AG09309 (cell line): ENCODE measurements at places on chromosomes 12 and 14.

DNA sequence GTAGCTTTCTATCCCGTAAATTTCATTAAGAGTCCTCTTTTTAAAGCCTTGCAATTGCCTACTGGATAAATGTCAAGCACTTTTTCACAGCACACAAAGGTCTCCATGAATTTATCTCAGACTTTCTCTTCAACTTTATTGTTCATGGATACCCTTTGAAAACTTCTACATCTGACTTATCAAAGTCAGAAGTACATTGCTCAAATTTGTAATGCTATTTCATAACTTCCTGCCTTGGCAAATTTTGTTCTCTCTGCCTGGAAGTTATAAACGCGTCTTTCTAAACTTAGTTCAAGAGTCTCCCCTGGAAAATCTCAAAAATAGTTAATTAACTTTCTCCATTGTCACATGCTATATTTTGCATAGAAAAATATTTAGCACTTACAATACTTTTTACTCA, 55.9 kb upstream of the RERGL start:
- no peak for DNase-seq

DNA sequence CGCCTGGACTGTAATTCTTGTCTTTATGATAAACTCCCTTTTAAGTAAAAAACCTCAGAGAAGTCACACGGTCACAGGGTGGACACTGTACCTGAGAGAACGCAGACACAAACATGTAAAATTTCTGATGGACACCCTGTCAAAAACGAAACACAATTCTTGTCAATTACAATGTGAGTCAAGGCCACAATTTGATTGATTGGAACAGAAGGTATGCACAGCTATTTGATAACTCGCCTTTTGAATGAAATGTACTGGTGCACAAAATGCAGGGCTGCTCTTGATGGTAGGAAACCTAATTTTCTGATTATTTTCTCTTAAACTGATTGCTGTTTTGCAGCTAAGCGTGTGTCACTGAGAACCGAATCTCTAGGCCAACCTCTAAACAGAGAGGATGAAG, 9.2 kb downstream of the DNAH10 start:
- no peak for DNase-seq

- DNase-seq = no peak
These were observed 285.3 kb downstream of the ZFP36L1 start for GRCh38 chr14:68507544-68508081.

GRCh38 chr12:116390401-116391335, 113.2 kb upstream of the MED13L start:
- no peak for DNase-seq

DNA sequence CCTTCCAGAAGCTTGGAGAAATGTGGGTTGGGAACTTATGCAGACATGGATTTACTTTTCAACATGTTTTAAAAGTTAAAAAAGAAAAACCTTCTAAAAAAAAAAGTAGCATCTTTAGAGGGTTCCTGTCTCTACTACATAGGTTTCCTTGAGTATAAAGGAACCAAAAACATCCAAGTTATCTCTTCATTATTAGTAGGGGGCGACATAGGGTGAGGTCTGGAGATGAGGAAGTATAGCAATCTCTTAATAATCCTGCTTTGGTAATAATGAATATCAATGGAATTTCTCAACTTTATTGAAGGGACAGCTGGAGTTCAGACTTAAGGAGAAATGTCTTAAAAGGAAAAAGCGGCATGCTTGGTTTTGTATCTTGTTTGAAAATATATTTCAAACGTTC, 6.5 kb upstream of the PLXNC1 start:
- DNase-seq = no peak

- no peak for DNase-seq
These were observed 126.7 kb downstream of the PHETA1 start for GRCh38 chr12:111242184-111242583.

DNA sequence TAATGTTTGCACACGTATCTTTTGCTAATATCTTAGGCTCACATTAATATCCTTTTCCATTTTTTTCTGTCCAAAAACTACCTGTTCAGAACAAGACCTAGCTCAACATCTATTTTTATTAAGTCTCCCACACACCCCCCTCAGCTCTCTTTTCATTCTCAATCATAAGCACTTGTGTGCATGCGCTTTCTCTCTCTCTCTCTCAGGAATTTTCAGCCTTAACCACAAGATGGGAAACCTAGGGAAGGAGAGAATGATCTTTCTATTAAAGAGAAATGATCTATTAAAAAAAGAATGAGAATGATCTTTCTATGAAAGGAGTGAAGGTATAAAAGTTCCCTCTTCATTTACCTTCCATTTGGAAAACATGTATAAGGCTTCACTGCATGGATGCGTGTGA, 39.7 kb upstream of the AP4S1 start:
- DNase-seq = no peak

GRCh38 chr12:82593901-82594396, 92.8 kb upstream of the TMTC2 start:
- no peak for DNase-seq

GRCh38 chr12:4975574-4975973, 65.9 kb downstream of the KCNA1 start:
- no peak for DNase-seq

- no peak for DNase-seq
These were observed 37.9 kb upstream of the GNG2 start for GRCh38 chr14:51822499-51822898.

DNA sequence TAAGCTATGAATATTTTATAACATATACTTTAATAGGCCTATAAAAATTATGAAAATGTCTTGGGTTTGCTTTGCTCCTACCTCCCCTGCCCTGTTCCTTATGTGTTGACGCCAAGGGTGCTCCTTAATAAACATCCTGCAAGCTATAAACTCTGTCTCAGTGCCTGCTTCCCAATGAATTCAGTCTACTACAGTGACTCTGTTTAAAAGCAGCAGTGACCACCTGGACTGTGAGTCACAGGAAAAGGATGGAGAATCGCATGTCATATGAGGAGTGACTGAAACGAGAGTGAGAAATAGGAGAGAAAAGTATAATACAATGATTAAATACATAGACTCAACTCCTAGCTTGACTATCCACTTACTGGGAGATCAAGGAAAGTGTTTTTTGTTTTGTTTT, 41.1 kb upstream of the CFAP54 start:
- no peak for DNase-seq

GRCh38 chr12:93808169-93808899, 131.2 kb downstream of the CRADD start:
- DNase-seq = no peak

DNA sequence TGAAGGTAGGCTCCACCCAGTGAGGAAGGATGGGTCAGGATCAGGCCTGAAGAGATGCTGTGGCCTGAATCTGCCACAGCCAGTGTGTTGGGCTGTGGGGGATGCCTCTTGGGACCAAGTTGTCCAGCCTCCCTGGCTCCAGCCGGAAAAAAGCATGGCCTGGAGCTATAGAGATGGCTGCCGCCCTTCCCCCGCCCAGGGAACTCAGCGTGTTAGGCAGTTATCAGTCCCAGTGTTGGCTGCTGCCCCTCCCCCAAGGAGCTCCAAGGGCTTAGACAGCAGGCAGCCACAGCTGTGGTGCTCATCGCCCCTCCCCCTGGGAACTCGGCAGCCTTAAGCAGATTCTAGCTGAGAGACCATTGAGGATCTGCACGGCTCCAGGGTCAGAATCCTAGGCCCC, 158.0 kb downstream of the CAPZA3 start:
- no peak for DNase-seq

DNA sequence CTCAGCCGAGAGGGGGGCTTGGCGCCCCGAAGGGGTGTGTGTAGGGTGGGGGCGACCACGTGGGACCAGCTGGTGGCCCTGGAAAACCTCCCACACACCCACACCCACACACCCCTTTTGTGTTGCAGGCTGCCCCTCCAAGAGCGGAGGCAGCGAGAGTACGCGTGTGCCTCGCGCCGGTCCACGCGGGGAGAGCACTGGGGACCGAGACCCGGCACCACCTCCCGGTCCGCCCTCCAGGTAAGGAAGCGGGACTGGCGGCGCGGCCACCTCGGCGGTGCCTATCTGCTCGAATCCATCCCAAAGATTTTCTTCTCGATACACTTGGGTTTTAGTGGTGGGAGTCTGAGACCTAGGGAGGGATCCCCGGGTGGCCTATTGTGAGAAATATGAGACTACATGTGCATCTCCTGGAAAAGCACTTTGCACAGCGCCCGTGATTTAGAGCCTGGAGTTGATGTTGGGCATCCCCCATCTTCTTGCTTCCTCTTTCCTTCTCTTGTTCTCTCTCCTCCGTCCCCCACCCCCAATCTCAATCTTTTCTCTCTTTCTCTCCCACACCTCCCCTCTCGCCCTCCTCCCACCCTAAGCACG, 393 bp downstream of the SYT1 start:
- no peak for DNase-seq

- peak; percentile 34 for DNase-seq
These were observed 22.5 kb downstream of the SLC38A6 start for GRCh38 chr14:61003571-61003970.

GRCh38 chr14:95614349-95614748, 71.9 kb upstream of the TCL1B start:
- no peak for DNase-seq

GRCh38 chr12:129556082-129556481, 347.7 kb downstream of the TMEM132D start:
- no peak for DNase-seq

DNA sequence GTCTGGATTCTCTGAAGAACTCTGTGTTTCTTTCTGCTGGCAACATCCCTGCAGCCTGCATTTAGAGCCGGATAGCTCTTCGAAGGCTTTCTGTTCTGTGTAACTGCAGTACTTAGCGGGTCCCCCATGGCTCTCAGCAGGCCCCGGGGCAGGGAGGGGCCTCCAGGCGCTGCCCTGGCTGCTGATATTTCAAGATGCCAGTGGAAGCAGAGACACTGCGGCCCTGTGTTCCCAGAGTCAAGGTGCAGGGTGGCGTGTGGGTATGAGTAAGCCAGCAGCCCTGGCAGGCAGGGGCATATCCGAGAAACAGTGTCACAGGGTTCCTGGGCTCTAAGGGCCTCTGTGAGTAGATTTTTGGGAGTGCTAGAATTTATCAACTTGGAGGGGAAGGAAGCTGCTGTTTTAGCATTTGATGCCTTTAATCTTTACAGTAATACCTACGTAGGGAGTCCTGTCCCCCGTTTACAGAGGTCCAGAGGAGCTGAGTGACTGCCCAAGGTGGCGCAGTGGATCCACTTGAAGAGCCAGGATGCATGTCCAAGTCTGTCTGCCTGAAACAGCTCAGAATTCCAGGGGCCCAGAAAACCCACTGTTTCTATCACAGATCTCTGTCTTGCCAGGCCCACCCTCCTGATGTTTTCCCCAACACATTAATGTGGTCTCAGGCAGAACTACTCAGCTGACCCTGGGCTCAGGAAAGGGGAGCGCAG, 16.2 kb downstream of the ESRRB start:
- no peak for DNase-seq

- DNase-seq = no peak
These were observed 25.4 kb downstream of the UTP20 start for GRCh38 chr12:101305226-101305779.

DNA sequence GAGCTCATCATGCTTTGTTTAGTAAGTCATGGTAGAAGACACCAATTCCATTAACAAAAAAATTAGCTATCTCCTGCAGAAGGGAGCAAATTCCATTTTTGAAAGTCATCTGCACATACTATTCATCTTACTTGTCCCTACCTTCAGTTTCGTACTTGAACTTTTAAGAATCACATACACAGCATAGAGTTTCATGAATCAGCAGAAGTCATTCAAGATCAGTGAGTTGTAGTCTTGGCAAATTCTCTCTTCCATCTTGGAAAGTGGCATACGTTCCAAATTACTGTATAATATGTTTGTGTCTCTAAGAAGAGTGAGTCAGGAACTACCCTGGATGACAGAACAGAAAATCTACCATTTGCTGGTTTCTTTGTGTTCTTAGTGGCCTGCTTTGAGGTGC, 14.1 kb downstream of the VRK1 start:
- DNase-seq = no peak

DNA sequence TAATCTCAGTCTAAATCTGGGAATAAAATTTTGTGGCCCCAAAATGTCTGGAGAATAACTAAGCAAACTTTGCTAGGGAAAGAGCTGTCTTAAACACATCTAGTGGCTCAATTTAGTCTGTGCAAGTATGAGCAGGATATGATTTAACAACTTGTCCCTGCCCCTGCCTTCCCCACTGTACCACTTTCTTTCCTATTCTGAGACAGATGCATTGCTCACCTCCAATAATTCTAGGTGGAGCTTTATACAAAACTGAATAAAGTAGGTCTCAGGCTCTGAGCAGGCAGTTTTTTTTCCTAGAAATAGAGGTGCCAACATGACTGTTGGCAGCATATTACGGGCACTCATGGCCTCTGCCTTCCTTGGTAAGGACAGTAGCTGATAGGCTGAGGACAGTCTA, 412.1 kb downstream of the DAD1 start:
- DNase-seq = no peak

- DNase-seq = peak; percentile 10
These were observed 44.6 kb upstream of the KRAS start for GRCh38 chr12:25295361-25295760.

DNA sequence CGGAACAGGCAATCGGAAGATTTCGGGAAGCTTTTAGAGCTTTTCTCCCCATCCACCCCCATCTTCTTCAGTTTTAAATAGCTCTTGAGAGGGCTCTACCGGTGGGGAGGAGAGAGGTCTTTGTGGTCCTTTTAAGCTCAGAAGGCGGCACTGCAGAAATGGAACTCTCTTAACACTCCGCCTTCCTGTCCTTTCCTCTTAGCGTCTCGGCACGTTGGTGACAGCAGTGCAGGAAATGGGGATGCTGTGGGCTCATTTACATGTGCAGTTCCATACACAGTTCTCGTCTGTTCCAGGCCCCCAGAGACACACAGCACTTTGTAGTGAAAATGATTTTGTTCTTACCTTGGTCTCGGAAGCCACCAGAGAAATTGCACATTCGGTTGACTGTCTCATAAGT, 50.4 kb upstream of the RIN3 start:
- DNase-seq = no peak

GRCh38 chr12:110813285-110813684, 33.5 kb upstream of the CCDC63 start:
- DNase-seq = no peak
